Hippocampal formation (tissue), 2 donors: ENCODE measurements at places on chromosomes 16 and 17.

DNA sequence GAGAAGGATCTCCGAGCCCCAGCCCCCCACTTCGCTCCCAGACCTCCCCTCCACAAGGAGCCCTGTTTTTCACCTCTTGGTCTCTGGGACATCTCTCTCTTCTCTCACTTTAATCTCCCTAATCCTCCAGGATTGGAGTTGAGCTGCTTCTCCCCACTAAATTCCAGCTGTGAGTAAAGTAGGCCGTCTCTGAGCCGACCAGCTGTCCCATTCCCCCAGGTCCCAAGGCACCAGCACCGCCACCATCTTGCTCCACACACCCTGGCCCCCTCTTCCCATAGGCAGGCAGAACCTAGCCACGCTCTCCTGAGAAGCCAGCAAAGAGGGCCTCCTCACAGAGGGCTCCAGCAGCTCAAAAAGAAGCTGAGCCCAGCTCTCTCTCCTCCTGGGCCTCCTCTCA is 878 bp downstream of the DLG4 start:
- DNase-seq: no peak

DNA sequence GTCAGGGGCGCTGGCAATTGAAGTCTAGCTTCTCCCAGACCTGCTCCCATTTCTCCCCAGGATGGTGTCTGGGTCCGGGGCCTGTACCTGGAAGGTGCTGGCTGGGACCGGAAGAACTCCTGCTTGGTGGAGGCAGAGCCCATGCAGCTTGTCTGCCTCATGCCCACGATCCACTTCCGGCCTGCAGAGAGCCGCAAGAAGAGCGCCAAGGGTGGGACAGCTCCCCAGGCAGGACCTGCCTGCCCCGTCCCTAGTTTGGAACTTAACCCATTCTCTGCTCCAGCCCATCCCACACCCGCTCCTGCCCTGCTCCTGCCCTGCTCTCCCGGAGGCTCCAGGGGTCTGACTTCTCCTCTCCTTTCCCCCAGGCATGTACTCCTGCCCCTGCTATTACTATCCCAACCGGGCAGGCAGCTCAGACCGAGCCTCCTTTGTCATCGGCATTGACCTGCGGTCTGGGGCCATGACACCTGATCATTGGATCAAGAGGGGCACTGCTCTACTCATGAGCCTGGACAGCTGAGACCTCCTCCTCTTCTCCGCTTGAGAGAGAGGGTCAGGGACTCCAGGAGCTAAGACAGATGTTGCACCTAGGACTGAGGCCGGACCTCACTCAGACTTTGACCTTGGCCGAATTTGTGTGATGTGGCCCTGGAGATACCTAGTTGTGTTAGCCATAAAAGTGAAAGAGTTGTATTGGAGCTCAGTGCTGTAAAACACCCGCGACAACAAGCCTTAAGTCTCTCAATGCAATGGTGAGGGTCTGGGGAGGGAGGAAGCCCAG is 814 bp upstream of the KDM6B start:
- no peak for DNase-seq

DNA sequence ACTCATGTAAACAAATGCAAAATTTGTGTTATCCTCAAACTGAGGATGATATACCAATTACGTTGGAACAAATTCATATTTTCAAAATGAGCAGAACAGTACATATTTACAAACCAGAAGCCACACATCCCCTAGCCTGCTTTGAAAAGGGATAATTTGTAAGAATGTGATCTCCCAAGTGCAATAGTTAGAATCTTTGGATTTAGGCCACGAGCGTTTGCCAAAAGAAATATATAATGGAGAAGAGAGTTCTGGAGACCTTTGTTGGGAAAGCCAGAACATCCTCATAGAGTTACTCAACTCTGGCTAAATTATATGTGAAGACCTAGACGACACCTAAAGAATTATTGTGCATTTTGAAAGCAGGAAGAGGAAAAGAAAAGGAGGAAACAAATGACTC is 449.3 kb downstream of the KCNJ2 start:
- no peak for DNase-seq

GRCh38 chr16:86528061-86528929 is 18.0 kb downstream of the FOXF1 start:
- no peak for DNase-seq

DNA sequence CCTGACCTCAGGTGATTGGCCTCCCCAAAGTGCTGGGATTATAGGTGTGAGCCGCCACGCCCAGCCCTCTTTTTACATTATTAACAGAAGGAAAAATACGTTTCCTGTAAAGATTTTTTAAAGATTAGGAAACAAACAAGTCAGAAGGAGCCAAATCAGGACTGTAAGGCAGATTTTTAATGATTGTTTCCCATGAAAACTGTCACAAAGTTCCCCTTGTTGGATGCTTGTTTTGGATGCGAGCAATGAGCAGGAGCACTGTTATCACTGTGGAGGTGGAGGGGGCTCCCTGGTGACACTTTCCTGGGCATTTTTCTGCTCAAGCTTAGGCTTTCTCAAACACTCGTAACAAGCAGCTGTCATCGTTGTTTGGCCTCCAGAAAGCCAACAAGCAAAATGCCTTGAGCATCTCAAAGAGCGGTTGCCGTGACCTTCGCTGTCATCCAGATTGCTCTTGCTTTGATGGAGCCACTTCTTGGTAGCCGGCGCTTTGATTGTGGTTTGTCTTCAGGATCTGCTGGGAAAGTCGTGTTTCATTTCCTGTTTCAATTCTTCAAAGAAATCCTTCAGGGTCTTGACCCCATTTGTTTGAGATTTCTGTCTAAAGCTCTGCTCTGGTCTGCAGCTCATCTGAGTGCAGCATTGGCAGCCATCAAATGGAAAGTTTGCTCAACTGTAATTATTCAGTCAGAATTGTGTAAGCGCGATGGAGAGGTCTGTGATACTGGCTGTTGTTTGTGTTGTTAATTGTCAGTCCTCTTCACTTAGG is 128.7 kb downstream of the RPTOR start:
- DNase-seq: no peak

GRCh38 chr16:23676924-23677480 is 1.7 kb upstream of the PLK1 start:
- no peak for DNase-seq

GRCh38 chr17:21298056-21298982 is 13.8 kb downstream of the MAP2K3 start:
- DNase-seq: no peak

GRCh38 chr17:2263183-2264066 is 40.2 kb downstream of the SMG6 start:
- no peak for DNase-seq

GRCh38 chr16:16025214-16025968 is 76.0 kb downstream of the ABCC1 start:
- no peak for DNase-seq

DNA sequence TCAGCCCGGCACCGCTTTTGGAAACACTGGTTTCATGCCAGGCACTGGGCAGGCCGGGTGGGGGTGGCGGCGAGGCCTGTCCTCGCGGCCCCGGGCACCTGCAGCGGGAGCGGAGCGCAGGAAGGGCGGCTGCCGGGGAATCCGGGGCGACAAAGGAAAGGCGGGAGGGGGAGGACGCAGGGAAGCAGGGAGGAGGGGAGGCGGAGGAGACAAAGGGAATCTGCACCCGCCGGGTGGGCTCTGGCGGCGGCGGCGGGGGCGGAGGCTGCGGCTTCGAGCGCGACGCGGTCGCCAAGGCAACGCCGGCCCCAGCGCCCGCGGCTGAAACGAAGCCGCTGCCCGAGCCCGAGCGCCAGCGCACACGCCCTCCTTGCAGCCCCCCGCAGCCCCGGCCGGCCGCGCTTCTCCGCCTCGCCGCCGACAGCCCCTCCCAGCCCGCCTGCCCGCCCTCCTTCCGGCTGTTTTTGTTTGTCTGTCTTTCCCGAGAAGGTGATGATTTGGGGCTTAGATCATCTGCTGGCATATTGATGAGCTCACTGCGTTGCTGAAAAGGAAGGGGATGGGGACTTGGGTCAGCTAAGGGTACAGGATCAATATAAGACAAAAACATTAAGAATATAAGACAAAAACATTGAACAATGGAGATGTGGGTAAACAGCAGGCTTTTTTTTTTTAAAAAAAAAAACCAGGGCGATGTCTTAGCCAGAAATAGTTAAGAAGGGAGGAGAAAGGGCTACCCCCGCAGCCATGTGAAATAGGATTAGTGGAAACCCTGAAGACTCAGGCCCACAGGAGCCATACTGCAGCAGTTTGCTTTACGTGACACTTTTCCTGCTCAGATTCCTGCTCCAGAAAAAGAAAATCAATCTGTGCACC is 32.7 kb downstream of the CDK5R1 start:
- no peak for DNase-seq

GRCh38 chr17:64200080-64201032 is 62.7 kb downstream of the TEX2 start:
- no peak for DNase-seq

GRCh38 chr17:7959503-7960253 is 27.7 kb downstream of the CNTROB start:
- DNase-seq: no peak

GRCh38 chr17:60303406-60304099 is 88.4 kb downstream of the USP32 start:
- DNase-seq: no peak
